Mesothelial cell of epicardium (in vitro differentiated cells): ENCODE measurements at places on chromosomes 5 and 9.

DNA sequence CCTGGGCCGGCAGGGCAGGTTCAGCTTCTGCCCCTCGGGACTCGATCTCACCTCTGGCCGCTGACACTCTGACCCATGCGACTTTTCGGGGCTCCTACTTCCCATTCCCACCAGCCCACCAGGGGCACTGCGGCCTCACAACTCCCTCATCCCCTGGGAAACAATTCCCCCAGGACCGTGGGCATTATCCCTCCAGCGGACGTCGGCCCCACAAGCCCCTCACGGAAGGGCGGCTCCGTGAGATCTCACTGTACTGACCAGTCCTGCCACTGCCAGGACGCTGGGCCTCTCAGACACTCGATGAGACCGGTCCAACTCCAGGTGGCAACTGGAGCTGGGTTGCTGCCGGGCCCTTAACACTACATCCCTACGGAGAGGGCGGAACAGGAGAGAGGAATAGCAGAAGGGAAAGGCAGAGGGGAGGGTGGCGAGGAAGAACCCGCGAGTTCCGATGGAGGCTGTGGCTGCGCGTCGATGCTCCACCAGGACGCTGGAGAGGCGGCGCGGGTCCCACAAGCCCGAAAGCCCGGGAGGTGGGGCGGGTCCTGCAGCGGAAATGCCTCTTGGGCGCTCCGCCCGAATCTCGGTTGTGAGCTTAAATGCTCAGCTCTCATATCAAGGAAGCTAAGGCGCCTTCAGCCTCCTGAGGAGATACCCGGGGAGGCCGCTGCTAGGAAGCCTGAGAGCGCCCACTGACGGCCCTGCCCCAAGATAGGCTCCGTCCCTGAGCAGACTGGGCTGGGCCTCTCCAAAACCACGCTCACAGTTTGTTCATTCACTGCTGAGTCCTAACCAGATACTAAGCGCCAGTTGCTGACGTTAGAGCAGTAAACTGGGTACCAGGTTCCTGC lies 36.3 kb downstream of the VCP start:
- no peak for DNase-seq

DNA sequence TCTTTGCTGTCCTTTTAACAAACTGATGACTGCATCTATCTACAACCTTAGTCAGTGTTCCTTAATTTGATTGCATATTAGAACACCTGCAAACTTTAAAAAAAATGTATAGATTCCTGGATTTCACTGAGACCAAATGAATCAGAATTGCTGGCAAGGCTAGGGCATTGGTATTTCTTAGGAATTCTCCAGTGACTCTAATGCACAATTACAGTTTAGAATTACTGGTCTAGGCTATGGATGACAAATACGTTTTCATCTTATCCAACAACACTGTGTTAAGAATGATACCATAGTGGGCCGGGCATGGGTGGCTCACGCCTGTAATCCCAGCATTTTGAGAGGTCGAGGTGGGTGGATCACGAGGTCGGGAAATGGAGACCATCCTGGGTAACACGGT lies 545.9 kb upstream of the RIOK2 start:
- DNase-seq: no peak

DNA sequence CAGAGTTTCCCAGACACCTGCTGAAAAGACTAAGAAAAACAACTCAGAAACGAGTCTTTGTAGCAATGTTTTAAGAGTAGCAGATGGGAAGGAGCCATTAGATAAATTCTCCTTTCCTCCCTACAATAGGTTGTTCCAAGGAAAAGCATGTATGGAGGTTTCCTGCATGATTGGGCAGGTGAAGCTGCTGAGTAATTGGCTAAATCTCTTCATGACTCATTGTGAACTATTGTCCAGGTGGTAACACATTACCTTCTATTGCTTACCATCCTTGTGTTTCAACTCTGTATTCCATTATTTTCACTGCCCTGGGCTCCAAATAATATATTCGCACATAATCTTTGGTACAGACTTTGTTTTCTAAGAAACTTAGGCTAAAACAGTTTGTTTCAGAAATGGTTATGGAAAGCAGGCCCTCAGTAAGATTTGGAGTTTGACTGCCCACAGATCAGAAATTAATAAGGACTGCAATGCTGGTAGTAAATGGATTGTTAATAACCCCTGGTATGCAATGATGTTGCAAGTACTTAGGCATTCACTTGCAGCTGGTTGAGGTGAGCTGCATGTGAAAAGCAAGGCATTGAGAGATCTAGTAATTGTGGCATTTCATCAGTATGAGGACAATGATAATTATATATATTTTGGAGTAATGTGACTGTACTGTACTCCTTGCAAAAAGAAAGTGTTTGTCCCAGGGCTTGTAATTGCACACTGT lies 281.4 kb upstream of the VLDLR start:
- DNase-seq: no peak

DNA sequence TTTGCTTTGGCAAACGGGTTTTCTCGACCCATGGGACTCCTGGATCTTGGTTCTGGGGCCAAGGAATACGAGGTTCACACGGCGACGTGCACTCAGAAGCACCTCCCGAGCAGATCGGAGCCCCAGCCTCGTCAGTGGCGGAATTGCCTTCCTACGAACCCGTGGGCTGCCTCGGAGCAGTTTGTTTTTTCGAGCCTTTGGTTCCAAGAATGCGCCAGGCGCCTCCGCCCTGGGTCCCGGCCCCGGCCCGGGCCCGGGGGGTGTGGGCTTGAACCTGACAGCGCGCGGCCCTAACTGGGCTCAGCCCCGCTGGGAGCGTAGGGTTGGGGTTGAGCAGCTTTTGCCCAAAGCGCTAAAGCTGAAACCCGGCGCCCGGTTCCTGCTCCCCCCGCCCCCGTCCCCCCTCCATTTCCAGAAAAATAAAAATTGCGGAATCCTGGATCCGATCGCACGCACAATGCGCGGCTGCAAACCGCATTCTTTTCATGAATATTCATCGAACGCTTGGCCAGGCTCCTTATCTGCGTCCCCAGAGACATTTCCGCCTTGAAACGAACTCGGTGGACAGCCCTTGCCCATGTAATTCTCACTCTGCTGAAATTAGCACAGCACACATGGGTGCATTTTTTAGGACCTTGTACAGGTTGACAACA lies 1.0 kb downstream of the BASP1 start:
- peak; percentile 22 for DNase-seq

- no peak for DNase-seq
Observed at GRCh38 chr5:31122998-31123951, 70.2 kb upstream of the CDH6 start.

DNA sequence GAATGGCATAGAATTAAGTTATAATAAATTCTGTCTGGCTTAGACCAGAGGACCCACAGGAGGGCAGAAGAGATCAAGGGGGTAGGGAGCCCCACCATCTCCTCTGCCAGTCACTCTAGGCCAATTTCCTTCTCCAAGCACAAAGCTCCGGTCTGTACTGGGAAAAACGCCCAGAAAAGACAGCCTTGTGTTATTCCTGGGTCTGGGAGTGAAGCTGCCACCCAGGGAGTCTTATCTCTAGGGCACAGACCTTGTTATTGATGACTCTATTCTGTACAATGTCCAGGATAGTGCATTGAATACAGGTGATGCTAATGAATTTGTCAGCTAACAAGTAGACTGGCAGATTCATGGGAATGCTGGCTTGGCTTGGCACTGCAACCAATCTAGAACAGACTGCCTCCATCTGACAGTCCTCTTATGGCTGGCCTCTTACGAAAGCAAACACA lies 60.7 kb downstream of the MED27 start:
- DNase-seq: no peak

DNA sequence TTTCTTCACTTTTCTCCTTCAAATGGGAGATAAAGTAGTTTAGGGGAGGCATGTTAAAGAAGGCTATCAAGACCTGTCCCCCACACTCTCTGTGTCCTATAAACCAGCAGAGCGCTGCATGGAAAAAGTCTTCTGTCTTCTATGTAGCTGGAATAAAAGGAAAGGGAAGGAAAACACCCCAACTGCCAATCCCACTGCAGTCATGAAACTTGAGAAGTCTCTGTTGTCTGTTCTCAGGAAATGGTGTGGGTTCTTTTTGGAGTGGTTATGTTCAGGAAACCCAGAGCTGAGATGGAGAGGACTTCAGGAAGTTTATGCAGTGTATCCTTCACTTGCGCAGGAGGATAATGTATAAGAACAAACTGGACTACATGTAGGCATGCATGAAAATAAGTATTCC lies 274.3 kb downstream of the GAS1 start:
- DNase-seq: no peak

DNA sequence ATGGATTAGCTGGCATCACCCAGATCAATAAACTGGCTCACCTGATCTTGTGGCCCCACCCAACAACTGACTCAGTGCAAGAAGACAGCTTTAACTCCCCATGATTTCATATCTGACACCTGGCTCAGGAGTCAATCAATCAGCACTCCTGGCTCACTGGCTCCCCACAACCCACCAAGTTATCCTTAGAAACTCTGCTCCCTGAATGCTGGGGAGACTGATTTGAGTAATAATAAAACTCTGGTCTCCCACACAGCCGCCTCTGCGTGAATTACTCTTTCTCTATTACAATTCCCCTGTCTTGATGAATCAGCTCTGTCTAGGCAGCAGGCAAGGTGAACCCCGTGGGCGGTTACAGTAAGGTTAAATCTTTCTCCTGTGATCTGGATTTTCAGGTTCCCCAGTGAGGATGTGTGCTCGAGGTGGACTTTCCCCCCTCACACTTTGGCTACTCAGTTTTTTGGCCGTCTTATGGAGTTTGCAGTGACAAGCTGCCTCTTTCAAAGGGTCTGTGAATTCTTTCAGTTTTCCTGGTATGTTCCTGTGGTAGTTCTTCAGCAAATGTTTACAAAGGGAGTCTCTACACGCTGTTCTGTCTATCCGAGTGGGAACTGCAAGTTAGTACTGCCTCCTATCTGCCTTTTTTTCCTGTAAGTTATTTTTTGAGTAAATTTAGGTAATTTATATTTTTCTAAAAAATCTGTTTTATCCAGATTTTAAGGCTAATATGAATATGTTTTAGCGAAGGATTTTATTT lies 500.2 kb upstream of the NUDT12 start:
- no peak for DNase-seq

GRCh38 chr9:27447031-27447683 lies 76.9 kb upstream of the IFNK start:
- no peak for DNase-seq

DNA sequence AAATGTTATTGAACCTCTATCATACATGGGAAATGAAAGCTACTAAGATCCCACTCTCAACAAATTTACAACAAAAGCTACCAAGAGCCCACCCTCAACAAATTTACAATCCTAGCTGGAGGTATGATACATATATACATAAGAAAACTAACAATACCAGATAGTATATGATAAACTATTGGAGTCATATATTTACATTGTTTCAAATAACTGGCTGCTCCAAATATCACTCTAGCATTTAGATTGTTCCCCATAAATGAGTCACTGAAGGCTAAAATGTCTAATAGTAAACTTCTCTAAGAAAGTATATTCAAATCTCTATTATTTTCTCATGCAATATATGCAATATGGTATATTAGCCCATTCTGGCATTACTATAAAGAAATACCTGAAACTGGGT lies 151.1 kb downstream of the TMEM161B start:
- DNase-seq: no peak

DNA sequence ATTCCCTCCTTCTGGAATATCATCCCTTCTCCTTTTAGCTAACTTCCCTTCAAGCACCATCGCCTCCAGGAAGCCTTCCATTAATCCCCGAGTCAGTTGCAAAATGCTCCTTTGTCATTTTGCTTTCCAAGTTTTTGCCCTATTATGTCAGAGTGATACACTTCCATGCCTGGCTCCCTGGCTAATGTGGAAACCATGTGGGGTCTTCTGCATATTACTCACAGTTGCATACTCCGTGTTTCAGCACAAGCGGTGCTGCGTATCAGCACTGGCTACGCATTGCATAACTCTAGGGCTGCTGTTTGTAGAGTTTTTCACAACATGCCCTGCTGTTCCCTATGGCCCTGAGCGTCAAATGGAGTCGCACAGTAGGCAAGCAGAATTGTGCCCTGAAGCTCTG lies 1.9 kb downstream of the TEX53 start:
- DNase-seq: no peak

- DNase-seq: no peak
Observed at GRCh38 chr9:97366889-97367288, 45.0 kb upstream of the TDRD7 start.

DNA sequence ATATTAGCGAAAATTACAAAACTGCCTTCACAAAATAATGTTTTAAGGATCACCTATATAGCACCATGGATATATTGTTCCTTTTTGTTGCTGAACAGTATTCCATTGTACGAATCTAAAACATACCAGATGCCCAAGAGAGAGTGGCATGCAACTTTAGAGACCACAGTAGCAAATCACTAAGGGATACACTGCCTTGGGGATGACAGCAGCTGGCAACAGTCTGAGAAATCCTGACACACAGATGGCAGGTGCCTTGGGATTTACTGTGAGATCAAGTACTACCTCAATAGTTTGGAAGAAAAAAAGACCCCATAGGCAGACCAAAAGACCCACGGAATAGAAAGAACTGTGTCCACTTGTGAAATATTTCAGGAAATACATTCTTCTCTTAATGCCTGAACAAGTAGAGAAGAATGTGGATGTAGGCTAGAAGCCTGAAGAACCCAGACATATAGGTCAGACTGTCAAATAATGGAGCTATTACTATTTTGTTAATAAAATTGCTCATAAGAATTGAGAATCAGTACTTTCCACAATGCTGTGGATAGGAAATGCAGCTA lies 53.4 kb downstream of the PLPP1 start:
- no peak for DNase-seq

DNA sequence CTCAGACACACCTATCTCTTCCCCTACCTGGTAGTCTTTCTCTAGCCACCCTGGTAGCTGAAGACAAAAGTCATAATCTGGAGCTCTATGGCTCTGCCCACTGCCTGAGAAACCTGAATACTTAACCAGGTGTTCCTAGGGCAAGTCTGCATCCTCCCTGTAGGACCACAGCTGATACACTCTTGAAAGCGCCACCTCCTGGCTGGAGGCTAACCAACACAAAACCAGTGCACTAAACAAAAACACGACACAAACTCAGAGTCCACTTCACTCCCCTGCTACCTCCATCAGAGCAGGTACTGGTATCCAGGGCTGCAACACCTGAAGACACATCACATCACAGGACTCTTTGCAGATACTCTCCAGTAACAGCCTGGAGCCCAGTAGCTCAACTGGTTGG lies 84.6 kb upstream of the ANXA1 start:
- no peak for DNase-seq
